ENCODE measurements at places on chromosomes 7 and 10.

GRCh38 chr7:109734601-109735000 is 1164.9 kb downstream of the DNAJB9 start:
- DNase-seq, result no peak

DNA sequence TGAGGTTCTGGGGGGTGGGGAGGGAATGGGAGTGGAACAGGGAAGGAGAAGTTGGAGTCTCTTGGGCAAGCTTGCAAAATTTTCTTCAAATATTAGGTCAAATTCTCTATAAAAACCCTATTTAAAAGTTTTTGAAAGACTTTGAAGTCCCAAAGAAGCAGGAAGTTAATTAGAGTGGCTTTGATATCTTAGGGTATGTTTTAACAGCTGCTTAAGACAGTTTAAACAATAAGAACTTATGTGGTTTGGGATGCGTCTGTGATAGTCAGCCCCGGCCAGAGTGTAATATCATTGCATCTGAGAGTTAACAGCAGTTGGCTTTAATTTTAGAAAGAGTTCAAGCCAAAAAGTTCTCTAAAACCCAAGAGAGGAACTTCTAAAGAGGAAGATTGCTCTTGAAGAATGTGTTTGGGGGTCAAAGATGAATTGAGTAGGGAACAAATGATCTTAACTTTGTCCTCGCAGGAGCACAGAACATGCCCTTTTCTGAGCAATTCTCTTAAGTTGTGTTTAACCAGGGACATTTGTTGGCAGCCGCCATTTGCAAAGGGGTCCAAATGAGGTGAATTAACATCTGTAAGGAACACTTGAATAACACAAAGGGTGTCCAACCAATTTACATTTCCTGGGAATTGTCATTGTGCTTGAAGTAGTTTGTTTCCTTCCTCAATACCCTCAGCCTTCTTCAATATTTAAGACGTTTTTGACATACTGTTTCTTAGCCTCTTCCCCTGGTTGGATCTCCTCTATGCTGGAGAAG is 182.4 kb downstream of the PTEN start:
- no peak for DNase-seq

DNA sequence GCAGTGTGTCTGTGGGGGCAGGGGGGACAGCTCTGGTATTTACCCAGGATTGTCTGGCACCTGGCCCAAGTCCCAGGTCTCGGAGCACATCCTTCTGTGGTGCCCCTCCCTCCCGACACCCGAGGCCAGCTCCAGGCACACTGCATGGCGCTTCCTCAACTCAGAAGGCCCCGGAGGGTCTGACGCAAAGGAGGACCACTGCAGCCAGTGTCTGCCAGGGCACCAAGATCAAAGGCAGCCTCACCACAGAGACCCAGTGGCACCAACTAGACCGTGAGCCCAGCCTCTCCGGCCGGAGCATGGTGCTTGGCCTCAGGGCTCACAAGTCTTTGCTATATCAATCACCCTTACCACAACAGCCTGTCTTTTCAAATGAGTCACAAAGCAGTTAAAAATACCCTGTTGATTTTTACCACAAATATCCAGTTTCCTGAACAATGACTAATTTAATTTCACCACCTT is 99.3 kb upstream of the DDC start:
- no peak for DNase-seq

GRCh38 chr10:121904888-121905287 is 22.9 kb downstream of the ATE1 start:
- DNase-seq, result no peak

DNA sequence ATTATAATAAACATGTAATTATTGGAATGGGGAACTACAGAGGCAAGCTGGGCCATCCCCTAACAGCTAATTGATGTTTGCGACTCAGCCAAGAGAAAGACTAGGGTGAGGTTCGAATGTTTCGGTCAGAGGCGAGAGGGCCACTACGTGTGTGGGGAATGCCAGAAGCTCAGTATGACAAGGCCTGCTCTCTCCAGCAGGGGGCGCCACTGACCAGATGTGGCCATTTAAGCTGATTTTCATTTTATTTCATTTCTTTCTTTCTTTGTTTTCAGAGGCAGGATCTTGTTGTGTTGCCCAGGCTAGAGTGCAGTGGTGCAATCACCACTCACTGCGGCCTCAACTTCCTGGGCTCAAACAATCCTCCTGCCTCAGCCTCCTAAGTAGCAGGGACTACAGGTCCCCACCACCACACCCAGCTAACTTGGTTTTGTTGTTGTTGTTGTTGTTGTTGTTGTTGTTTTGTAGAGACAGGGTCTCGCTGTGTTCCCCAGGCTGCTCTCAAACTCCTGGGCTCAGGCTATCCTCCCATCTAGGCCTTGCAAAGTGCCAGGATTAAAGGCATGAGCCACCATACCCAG is 38.1 kb downstream of the TMEM130 start:
- DNase-seq, result no peak

- no peak for DNase-seq
These were observed 97.5 kb downstream of the FAM53B start for GRCh38 chr10:124646483-124647352.
